Putamen (tissue), 1 donor: ENCODE measurements at places on chromosomes 13 and 19.

DNA sequence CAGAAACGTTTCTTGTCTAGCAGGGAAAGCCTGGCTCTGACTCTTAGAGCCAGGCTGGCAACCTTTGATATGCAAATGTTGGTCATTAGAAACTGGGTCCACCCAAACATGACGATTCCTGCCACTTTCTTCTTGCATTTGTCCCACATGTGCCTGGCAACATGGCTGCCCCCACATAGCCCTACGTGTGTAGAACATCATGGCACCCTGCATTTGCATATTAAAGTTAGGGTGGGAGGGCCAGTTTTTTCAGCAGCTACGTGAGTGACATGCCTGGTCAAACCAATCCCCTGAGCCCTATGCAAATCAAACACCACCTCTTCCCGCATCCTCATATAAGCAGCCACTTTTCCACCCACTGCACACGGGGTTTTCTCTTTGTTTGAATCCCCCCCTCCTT is 95.0 kb downstream of the LIG4 start:
- DNase-seq: peak; percentile 0

GRCh38 chr19:35008891-35009341 is 8.8 kb downstream of the GRAMD1A start:
- DNase-seq: no peak

DNA sequence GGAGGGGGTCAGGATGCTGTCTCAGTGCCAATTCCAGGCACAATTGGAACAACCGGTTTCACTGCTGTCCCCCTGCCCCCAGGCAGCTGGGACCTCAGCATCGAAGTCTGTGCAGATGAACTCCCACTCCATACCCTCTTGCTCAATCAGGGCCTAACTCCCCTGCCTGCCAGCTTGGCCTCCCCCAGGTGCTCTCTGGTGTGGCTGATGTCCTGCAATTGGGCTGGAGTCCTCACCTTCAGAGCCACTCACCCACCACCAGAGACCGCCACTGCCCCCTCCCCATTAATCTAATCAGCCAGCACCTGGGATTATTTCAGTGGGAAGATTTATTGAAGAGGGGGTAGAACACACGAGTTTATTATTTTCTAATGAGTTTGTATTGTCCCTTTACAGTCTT is 118.8 kb downstream of the MIPEP start:
- DNase-seq: no peak

DNA sequence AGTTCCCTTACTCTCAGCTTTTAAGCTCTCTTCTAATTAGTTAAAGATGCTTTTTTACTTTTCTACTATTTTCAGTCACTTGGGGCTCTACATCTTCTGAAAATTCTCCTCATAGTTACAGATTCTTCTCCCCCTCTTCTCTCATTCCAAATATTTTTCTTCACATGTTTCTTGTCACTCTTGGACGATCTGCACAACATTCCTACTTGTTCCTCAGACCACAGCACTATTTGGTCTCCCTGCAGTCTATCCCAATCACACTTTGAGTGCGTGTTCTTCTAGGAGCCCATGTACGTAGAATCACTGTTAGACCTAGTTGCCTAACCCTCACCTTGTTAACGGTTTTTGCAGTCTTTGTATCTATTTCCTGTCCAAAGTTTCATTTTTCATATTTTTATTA is 222.5 kb upstream of the SPRY2 start:
- no peak for DNase-seq

- no peak for DNase-seq
Observed at GRCh38 chr13:31805841-31806240, 66.5 kb downstream of the RXFP2 start.

- peak; percentile 65 for DNase-seq
Observed at GRCh38 chr19:4295972-4296771, 6.0 kb downstream of the TMIGD2 start.

DNA sequence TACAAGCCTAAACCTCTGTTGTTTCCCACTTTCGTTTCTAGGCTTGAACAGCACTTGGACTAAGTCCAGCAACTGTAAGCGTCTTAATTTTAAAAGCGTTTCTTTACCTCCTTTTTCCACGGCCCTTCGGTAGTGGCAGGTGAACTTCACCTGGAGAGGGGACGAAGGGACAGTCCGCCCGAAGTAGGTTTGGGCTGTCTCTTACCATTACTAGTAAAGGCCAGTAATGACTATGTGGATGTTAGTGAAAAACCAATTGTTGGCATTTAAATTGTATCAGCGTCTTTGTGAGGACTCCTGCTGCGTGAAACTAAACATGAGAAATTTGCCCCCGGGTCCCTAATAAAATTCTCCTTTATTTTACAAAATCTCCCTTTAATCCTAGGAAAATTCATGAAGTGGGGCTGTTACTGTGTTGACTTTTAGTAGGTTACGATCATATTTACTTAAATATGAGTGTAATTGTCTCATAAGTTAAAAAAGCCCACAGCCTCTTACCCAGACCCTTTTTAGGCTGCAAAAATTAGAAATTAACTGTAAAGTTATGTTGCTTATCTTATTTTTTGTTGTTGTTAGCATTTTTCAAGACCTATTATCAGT is 983 bp downstream of the ITM2B start:
- DNase-seq: no peak

- no peak for DNase-seq
Observed at GRCh38 chr19:22919946-22920345, 83.0 kb downstream of the ZNF728 start.

- DNase-seq: no peak
Observed at GRCh38 chr19:10135551-10136334, 16.0 kb upstream of the EIF3G start.

DNA sequence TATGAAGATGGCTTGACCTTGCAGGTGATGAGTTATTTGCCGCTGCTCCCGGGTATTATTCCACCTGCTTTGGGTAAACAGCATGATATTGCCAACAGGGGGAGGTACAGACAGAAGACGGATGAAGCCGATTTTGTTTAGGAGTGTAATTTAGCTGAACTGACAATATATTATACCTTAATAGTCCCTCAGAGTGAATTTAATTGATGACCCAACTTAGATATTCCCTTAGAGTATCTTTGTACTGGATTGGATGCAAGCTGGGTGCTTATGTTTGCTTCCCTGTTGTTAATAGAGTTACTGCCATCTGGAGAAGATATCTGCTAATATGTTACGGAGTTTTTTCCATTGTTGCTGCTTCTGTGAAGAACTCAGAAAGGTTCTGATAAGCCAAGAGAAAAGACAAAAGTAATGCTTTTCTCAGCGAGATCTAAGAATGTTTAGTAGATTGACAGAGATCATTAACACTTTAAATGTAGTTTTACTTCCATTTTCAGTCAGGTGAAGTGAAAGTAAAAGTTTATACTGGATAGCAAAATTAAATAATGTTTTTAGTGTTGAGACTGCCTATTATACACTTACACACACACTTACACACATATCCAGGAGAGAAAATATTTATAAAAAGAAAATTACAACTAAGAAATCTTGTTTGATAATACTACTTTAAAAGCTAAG is 2220.8 kb upstream of the PCDH20 start:
- DNase-seq: no peak

DNA sequence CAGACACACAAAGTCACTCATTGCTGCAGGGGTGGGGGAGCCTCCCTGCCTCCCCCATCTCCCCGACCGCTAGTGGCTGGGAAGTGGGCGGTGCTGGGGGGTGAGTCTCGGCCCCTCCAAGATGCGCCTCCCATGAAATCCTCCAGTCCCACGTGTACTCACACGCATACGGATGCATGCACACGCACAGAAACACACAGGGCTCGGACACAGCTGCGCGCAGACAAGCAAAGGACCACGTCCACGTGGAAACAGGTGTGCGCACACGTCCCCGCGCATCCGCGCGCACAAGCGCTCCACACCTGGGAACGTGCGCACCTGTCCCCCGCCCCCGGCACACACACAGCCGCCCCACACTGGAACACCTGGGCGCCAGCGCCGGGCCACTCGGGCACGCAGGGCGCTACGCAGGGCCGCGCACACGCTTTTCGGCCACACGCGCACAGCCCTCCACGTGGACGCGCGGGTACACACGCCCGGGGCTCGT is 687 bp downstream of the MATK start:
- DNase-seq: no peak

DNA sequence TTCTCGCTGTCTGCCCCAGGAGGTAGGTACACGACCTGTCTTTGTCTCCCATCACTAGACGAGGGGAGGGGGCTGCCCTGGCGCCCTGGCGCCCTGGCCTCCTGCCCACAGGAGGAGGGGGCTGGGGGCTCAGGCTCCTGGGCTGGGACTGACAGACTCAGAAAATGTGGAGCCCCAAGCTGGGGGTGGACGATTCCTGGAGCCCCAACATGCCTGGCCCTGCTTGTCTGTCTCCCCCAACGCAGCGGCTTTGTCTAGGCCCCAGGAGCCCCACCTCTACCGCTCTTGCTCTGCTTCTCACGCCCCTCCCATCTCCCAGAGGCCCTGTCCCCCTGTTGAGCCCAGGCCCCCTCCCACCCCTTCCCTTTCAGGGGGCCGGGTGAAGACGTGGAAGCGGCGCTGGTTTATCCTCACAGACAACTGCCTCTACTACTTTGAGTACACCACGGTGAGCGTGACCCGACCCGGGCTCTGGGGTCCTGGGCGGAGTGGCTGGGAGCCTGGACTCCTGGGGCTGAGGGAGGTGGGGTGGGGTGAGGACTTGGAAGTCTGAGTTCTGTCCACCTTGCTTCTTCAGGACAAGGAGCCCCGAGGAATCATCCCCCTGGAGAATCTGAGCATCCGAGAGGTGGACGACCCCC is 8.6 kb downstream of the CYTH2 start:
- DNase-seq: no peak

DNA sequence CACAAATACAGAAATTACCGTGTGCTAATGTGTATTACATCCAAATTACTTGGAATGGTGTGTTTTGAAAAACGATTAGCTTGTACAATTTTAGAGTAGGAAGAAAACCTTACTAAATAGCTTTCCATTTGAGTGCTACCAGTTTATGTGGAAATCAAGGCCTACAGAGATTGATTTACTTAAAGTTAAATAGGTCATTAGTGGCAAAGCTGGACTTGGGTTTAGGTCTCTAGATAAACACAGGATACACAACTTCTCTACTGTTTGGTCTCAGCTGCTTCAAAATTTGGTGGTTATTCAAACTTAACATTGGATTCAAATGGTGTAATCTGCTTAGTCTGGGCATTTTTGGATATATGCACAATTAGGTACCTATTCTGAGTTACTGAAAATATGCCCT is 21.4 kb downstream of the PCCA start:
- DNase-seq: no peak

DNA sequence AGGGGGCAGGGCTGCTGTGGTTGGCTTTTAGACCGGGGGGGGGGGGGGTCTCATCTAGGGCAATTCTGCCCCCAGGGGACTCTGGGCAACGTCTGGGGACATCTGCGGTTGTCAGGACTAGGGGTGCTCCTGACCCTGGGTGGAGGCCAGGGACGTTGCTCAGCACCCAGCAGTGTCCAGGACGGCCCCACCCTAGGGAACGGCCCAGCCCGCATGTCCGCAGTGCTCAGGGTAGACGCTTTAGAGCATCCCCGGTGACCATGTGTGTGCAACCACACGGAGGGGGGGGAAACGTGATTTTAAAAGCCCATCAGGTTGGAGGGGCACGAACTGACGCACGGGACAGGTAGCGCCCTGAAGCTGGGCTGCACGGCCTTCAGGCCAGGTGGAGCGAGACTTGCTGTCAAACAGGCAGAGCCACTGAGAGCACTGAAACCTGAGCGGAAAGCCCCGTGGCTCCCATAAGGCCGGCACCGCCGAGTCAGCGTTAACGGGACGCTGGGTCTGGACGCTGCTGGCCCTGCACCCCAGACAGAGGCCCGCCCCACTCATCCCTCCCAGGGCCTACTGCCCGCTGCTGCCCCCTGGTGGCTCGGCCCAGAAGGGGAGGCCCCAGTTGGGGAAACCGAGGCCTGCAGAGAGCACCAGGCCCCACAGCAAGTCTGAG is 8.3 kb downstream of the CACTIN start:
- peak; percentile 26 for DNase-seq

DNA sequence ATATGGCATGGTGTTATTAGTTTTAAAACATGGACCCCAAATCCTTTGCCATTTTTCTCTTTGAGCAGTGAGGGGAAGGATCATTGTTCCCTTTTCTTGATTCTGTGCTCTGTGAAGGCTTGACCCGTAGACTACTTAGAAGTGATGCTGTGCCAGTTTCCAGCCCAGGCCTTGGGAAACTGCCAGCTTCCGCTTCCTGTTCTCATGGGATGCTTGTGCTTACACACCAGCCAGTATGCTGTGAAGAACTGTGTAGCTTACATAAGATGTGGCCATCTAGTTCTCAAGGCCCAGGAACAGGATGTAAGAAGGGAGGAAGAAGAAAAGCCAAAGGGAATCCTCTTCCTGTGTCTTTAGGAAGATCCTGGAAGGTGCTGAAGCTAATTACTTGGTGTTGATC is 180.9 kb downstream of the PCCA start:
- peak; percentile 39 for DNase-seq

DNA sequence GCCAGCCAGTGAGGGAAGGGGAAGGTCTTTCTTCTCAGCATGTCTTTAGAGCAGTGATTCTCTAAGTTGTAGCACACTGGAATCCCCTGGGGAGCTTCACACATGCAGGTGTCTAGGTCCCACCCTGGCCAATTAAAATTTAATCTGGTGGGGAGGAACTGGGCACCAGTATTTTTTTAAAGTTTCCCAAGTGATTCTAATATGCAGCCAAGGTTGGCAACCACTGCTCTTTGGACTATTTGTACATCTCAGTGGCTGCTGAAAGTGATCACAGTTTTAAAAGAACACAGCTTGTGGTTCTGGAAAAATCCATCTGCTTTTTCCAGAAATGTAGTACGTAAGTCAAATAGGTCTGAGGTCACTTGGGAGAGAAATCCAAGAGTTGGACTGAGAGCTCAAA is 10.7 kb upstream of the KATNAL1 start:
- DNase-seq: no peak

DNA sequence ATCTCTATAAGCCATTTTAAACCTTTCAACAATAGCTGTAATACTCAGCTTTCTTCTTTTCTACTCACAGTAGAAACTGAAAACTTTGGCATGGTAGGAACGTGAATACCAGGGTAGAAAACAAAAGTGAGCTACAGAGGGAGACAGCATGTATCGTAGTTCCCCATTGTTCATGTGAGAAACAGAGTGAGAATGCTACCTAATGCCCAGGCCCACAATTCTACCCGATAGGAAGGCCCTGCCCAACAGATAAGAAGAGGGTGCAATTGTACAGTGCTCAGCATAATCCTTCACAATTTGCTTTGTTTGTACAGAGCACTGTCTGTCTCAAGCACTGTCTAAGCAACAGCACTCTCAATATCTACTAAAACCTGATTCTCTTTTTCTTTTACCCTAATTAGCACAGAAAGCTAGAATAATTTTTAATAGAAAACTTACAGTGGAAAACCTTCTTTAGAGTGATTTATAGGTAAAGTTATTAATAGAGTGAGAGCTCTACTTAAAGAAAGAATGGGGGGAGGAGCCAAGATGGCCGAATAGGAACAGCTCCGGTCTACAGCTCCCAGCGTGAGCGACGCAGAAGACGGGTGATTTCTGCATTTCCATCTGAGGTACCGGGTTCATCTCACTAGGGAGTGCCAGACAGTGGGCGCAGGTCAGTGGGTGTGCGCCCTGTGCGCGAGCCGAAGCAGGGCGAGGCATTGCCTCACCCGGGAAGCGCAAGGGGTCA is 322.3 kb downstream of the EFNB2 start:
- no peak for DNase-seq

GRCh38 chr13:36965767-36966166 is 33.4 kb downstream of the ALG5 start:
- no peak for DNase-seq

- no peak for DNase-seq
Observed at GRCh38 chr13:28534210-28534609, 39.3 kb upstream of the FLT1 start.
